ENCODE measurements at places on chromosomes 11 and 22. TPM values are rescaled to one million over a fixed set of nuclear protein-coding genes. Genes with fewer than 3 reads are reported as not detected.

MCM5 gene
- total RNA-seq = 37.2 TPM

MFRP gene
- total RNA-seq = not detected

DNA sequence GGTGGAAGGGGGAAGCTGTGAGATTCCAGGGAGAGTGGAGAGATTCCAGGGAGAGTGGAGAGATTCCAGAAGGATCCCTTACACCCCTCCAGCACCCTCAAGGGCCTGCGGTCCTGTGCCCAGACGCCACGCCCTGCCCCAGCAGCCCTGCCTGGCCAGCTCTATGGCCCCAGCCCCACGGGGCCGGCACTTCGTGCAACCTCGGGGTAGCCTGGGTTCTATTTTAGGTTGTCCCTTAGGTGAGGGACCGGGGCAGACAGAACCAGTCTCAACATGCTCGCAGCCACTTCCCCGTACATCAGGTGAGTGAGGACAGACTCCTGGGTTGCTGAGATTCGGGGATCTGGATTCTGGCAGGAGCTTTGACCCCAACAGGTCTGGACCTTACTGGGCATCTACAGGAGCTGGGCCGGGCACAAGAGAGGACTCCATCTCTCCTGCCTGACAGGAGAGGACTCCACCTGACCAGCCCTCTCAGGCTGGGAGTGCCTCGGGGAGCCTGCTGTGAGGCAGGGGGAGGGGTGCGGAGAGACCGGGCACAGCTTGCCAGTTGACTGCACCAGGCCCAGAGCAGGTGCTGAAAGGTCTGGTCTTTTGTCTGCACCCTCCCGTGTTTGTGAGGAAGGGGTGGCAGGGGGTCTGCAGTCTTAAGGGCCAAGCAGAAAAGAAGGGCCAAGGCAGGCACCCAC lies 8.5 kb upstream of the ADORA2A start:
- no peak for DNase-seq

GRCh38 chr22:28798810-28799605 lies 1.4 kb downstream of the XBP1 start:
- peak; percentile 97 for DNase-seq

DNA sequence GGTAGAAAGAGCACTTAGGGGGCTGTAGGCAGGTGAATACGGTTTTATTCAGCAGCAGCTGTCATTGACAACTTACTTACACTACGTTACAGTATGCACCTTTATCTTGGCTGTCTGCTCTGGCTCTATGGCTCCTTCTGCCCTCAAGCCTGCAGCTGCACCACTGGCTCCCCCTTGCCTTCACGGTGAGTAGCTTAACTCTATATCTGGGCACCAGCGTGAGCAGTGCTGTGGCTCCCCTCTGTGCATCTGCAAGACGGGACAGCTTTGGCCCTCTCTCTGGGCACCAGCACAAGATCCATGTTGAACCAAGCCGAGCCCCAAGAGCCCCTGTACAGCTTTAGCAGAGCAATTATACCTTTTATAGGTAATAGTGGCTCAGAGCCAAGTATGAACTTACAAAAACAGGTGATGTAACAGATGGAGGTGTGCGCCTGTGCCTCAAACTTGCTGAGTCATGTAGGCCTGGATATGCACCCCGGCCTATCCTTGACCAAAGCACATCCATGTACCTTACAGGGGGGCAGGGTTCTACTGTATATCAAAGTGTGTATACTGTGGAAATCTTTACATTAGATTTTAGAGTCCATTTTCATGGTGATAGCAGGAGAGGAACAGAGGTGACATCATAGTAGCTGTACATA lies 96.9 kb upstream of the CTSC start:
- DNase-seq = no peak

- peak; percentile 90 for DNase-seq
Measured at GRCh38 chr22:37229805-37230672, 14.0 kb downstream of the RAC2 start.
